Pulmonary artery endothelial cell (primary cell): ENCODE measurements at places on chromosomes 2 and 18. TPM values are rescaled to one million over a fixed set of nuclear protein-coding genes. Genes with fewer than 3 reads are reported as not detected.
A peak's percentile ranks its signal among the peaks of the same experiment; 100 is the strongest.

GRCh38 chr2:69524799-69525198 lies 87.6 kb upstream of the NFU1 start:
- no peak for DNase-seq

DNA sequence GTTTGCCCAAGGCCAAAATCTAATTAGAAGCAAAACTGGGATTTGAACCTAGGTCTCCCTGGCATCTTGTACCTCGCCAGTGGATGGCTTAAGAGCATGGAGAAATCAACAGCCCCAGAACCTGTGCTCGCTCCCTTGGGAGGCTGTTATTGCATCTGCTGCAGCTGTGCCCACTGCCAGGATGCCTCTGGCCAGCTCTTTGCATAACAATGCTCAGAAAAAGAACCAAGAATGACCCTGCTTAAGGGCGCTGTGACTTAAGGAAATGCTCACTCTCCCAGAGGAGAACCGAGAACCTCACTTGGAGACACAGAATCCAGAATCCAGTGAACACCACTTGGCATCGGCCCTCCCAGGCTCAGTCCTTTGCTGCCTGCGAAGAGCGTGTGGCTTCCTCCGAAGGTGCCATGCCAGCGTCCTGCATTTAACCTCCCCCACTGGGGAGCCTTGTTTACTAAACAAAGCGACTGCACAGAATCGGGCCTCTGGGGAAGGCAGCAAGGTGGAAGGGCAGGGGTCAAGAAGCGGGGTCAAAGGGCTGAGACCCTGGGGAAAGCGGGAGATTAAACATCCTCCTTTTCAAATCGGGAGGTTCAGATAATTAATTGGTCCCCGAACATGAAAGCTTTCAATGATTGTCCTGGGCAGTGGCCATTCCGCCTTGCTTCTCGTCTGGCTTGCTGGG lies 71.0 kb upstream of the BOD1L2 start:
- DNase-seq, result no peak

- DNase-seq, result no peak
Measured at GRCh38 chr2:211329882-211330281, 773.5 kb downstream of the CPS1 start.

Gene LYPD1
- total RNA-seq, result 29.4 and 66.5 TPM in 2 replicates

DNA sequence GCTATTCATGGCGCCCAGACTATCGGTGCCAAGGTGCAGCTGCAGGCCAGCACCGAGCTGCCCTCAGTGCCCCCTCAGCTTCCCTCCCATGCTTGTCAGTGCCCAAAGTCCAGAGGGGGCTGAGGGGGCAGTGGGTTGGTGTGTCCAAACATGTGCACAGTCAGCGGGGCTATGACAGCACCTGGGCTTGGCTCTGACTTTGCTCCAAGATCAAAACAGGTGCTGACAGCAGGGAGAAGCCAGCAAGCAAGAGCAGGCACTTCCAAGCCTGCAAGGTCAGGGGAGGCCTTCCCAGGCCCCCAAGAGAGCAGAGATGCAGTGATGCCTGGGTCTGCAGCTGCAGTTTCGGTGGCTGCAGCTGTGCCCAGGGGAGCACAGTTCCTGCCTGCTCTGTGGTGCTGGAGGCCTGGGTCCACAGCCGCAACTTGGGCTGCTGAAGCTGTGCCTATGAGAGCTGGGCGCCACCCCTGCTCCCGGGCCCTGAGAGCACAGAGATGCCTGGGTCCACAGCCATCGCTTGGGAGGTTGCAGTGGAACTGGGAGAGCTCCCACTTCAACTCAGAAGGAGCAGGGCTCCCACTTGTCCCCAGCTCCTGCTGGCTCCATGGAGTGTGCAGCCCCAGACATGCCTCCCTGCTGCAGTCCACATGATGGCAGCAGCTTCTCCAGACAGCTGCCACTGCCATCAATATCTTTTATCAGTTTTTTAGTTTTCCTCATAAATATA lies 775.3 kb upstream of the POU3F3 start:
- no peak for DNase-seq

GRCh38 chr18:74251297-74252038 lies 40.3 kb downstream of the CYB5A start:
- DNase-seq, result no peak

- DNase-seq, result no peak
Measured at GRCh38 chr2:236809716-236810115, 240.1 kb downstream of the ACKR3 start.

DNA sequence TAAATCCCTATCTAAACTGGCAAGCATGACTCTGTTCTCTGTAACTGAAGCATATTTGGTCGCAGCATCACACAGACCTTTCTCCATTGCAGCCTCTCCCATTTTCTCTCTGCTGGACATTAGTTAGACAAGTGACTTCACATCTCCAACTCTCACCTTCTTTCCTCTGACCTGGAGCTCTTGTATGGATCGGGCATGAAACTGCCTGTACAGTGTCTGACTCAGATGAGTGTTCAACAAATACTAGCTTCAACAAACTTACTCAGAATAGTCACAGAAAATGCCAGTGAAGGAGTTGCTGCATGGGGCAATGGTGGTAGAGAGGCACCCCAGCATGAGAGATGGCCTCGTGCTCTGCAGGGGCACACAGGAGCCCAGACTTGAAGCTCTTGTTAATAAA lies 104.7 kb upstream of the COPS8 start:
- DNase-seq, result no peak

Gene MEP1B
- total RNA-seq, result not detected in 2 replicates

GRCh38 chr2:200864176-200865034 lies at the start of gene CLK1:
TSS of gene CLK1 (minus strand) at chr2:200864658. CDS start at chr2:200861862, 2,796 bp downstream.
- peak; percentile 80 for DNase-seq

DNA sequence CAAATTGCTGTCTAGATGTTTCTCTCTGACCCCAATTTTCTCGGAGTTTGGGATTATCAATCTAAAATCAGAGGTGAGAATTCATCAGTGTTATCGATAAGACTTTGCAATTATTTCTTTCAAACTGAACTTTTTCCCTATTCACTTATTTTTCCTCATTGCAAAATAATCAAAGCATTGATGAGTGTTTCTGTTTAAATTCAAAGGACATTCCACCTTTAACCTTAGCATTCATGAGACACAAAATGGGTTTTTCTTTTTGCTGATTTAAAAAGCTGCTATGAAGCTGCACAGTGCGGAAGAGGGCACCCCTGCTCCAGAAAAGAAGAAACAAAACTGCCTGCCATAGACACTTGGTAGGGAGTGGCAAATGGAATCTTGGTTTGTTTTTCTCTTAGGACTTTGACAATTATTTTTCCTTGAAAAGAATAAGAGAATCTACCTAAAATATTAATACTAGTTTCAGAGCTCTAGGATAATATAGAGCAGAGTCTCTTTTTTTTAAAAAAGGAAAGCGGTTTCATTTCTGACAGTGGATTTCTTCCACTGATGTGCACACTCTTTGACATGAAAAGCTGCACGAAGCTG lies 203.4 kb downstream of the TGIF1 start:
- no peak for DNase-seq
